ENCODE measurements at places on chromosomes 1 and 21.

- DNase-seq, result no peak
Observed at GRCh38 chr1:244068567-244068966, 17.5 kb downstream of the ZBTB18 start.

GRCh38 chr1:232872738-232873137 lies 67.5 kb downstream of the MAP10 start:
- DNase-seq, result no peak

DNA sequence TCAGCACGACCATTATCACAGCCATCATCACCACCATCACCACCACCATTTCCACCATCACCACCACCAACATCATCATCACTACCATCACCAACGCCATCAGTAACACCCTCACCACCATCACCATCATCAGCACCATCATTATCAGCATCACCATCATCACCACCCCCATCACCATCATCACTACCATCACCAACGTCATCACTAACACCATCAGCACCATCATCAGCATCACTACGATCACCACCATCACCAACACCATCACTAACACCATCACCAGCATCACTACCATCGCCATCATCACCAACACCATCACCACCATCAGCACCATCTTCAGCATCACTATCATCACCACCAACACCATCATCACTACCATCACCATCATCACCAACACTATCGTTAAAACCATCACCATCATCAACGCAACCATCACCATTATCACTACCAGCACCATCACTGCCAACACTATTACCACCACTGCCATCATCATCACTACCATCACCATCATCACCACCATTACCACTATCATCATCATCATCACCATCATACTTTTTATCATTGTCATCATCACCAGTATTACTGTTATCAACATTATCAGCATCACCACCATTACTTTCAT lies 1.3 kb downstream of the TAS1R2 start:
- DNase-seq, result no peak

DNA sequence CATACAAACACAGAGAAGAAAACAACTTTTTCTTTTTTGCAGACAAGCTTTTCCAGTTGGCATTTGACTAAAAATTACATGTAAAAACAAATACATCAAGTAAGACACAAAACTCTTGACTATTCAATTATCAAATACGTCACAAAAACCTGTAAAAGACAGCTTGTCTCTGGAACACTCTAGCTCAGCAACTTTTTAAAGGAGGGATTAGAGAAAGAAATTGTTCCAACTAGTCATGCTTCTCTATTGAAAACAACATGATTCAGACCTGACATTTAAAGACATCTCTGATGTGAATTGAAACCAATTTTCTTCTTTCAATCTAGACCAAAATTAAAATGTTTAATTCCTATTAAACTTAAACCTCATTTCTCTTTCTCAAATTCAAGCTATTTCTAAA lies 30.3 kb downstream of the SMYD3 start:
- DNase-seq, result no peak

DNA sequence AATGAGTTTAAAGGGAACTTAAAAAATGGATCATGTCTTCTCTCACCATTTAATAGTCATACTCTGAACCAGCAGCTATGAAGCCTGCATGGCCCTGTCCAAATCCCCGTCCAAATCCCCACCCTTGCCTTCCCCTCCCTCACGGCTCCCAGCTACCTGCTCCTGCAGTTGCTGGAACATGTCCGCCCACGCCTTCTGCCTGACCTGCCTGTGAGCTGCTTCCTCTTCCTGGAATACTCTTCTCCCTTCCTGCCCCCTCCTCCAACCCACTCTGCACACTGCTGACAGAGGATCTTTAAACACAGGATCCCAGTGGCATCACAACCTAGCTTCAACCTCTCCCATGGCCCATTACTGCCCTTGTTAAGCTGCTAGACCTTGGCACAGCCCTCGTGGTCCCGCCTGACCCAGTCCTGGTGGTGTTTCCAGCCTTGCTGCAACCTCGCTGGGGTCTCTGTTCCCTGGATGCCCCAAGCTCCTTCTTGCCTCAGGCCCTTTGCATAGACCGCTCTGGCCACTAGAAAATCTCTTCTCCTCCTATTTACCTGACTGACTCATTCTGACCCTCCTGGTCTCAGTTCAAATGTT lies 118.3 kb downstream of the PTPRU start:
- no peak for DNase-seq

- DNase-seq, result no peak
Observed at GRCh38 chr1:155598842-155599331, 11.1 kb upstream of the MSTO1 start.

GRCh38 chr1:156874142-156874541 lies 13.5 kb downstream of the NTRK1 start:
- no peak for DNase-seq

- DNase-seq, result no peak
Observed at GRCh38 chr21:28640326-28640725, 352.4 kb downstream of the LTN1 start.

DNA sequence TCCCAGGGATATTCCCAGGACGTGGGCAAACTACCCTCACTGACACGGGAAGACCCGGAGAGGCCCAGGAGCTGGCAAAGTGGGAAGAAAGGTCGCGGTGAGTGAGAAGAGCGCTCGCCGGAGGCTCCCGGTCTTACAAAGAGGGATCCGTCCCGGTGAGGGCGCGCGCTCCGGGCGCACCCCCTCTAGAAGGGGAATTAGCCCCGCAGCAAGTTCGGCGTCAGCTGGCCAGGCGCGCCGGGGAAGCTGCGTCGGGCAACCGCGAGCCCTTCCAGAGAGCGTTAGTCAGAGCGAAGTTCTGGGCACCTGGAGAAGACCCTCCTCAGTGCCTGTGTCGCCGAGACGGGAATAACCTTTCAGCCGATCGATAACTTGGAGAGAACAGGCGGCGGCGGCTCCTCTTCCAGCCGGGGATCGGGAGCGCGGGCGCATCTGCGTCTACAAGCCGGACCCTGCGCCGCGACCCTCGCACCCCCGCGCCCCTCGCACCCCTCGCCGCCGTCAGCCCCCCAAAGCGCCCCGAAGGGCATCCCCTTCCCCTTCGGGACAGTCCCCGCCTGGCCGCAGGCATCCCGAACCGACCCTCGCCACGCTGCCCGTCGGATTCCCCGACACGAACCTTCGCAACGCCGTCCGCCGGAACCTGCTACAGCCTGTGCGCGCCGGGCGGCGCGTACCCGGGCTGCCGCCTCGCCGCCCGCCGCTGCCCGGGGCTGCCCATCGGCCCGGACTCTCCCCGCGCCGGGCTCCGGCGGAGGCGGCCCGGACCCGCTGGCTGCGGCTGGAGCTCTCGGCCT lies 485 bp downstream of the SIPA1L2 start:
- DNase-seq, result no peak

DNA sequence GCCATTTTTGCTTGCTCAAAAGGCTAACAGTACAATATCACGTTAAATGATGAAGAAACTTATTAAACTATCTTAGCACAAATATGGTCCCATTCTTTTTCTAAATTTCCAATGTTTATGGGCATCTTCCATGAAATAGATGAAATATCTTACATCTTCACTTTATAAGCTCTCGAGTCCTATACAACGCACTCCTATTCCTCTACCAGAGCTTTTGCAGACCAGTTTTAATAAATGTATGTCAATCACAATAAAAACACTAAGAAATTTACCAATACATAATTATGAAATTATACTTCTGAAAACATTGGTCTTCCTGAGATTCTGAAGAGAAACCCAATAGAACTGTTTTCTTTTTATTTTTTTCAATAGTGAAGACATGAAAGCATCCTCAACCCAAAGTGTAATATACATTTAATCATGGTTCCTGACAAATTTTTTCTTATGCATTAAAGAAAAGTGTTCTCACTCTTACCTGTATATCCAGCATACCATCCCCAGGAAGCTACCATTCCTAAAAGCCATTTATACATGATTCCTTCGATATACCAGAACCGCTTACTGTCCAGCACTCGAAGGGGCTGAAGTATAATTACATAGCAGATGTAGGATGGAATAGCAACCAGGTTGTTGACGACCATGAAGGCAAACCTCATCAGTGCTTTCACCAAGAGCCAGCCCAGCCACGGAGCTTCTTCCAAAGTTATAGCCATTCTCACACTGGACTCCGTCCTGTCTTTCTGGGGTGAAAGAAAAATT lies 1.8 kb downstream of the LPGAT1 start:
- no peak for DNase-seq

- DNase-seq, result no peak
Observed at GRCh38 chr1:237384213-237384612, 342.2 kb downstream of the RYR2 start.

DNA sequence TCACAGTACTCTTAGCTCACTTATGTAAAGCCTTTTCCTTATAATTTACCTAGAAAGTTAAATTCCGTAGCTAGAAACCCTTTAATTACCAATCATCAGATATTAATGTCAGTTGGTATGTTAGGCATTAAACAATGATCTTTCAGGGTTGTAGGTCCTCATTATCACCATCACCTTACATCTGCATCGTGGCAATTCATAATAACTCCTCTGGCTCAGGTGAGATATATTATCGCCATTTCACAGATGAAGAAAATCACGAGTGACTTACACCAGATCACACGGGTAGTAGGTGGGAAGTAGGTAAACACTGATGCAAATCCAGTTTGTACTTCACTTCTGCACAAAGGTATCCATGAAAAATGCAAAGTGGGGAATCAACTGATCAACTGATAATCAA lies 639 bp downstream of the NUP133 start:
- no peak for DNase-seq

- no peak for DNase-seq
Observed at GRCh38 chr1:192311281-192311680, 5.5 kb upstream of the RGS21 start.

DNA sequence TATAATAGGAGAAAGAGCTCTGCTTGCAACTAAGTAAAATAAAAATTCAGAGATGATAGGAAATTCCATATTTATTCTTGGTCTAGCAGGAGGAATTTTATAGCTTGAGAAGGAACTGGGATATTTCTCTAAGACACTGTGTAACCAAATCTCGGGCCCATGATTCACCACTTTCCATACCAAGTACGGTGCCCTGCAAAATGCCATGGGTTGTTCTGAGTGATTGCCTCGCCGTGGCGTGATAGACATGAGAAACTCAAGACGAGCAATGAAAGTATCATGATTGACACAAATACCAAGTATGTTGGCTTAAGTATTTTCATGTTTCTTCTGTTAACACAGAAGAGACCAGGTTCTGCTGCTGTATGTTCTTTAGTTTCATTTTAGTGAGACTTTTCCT lies 167.2 kb downstream of the LMO4 start:
- DNase-seq, result no peak

GRCh38 chr1:92211166-92211565 lies 6.5 kb upstream of the C1orf146 start:
- DNase-seq, result no peak

DNA sequence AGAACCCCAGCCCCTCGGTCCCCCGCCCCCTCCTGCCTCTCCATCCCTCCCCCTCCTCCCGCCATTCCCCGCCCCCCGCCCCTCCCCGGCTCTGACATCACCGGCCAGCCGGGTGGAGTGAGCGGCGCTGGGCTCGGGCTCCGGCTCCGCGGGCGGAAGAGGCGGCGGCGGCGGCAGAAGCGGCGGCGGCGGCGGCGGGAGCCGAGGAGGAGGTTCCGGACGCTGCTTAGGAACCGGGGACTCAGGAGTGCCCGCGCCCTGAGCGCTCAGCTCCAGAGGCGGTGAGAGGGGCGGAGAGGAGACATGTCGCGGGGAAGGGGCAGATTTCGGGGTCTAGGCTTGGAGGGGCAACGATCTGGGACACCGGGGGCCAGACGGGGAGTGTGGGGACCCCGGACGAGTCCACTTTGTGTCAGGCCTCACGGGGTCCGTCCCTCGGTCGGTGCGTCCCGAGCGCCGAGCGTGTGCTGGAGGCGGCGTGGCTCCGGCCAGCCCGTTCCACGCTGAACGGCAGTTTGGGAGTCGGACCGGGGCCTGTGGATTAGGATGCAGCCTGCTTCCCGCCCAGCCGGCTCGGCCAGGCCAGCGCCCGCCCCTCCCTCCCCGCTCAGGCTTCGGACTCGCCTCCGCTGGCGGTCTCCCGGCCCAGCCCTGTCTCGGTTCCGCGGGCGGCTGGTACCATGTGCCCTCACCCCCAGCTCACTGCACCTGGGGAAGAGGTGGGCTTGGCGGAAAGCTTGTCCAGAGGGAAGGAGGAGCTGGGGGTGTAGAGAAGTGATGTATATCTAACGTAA lies at the start of gene PEA15:
PEA15 (plus strand) TSS at position 143 of the 794 bp plus-strand sequence. CDS start 6,161 bp downstream, outside the sequence.
- peak; percentile 66 for DNase-seq

DNA sequence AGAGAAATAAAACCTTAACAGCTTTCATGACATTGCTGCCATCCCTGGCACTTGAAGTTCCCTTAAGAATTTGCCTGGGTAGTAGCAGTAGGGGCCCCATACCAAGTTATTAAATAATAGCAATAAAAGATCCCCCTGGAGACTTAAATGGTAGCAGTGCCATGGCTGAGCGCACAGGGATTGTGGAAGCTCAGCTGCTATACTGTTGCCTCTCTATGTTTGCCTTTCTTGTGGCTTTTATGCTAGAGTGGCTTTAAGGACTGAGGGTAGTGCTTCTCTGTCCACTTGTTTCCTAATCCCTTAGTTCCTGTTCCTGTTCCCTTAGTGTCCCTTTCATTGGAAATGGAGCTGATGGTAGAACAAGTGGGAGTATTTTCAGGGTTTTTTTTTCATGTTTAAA lies 42.1 kb downstream of the NCF2 start:
- DNase-seq, result no peak

DNA sequence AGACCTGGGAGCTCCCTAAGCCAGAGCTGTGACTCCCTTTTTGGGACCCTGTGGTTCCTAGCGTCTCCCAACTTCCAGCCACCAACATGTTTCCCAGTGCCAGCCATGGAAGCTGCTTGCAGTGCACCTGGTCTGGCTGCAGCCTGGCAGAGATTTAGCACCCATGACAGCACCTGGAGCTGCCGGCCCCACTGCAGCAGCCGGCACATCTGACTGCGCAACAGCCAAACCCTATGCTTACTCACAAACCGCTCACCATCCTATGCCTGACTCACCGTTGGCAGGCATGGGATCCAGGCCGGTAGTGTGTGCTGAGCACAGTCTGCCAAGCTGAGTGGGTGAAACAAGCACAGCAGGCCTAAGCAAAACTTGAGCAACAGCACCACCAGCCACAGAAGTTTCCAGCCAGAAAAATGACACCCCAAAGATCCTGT lies 435.9 kb upstream of the PRMT6 start:
- no peak for DNase-seq

- DNase-seq, result no peak
Observed at GRCh38 chr1:41678111-41678878, 193.8 kb upstream of the EDN2 start.

DNA sequence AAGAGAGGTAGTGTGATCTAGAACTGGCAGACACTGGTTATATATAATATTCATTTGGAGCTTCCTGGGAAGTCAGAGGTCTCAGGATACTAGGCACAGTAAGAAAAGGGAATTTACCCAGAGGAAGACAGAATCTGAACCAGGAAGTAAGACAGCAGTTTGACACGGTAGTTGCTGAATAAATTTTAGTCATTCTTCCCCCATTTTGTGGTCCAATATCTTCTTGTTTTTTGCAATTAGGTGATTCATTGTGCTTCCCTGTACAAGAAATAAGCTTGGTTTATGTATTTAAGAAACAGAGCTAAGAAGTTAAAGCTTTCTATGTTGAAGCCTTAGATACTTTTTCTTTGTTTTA lies 1.3 kb downstream of the TMEM167B start:
- peak; percentile 27 for DNase-seq

GRCh38 chr21:29177800-29178199 lies 47.4 kb downstream of the MAP3K7CL start:
- no peak for DNase-seq

Measured in CD4-positive, alpha-beta T cell treated with Interleukin-2 at 100 ng/mL for 4 hours (primary cell).